ENCODE measurements at places on chromosomes 12 and 14.

DNA sequence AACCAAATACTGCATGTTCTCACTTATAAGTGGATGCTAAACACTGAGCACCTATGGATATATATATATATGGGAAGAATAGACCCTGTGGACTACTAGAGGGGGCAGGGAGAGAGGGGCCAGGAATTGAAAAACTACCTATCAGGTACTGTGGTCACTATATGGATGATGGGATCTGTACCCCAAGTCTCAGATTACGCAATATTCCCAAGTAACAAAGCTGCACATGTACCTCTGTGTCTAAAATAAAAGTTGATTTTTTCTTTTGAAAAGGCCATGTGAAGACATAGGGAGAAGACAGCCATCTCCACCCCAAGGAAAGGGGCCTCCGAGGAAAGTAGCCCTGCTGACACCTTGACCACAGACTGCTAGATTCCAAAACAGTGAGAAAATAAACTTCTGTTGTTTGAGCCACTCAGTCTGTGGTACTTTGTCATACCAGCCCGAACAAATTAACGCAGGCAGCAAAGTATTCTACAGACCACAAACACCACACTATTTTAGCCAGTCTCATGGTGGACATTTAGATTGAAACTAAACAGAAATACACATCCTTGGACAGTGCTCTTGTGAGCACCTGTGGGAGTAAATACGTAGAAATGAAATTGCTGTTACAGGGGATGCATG, 197.1 kb downstream of the EFCAB11 start:
- H3K4me3 ChIP-seq = no peak overlapping the region
- H3K4me1 ChIP-seq = no peaks in the 10 kb centered on the region
- no peaks in the 10 kb centered on the region for H3K27me3 ChIP-seq
- no peak for DNase-seq
- H3K27ac ChIP-seq = no peak overlapping the region
- no peaks in the 10 kb centered on the region for H3K36me3 ChIP-seq

- DNase-seq = no peak
- peak within 1 kb of the TSS; percentile 58 for H3K4me3 ChIP-seq
- H3K27me3 ChIP-seq = no peaks in the 10 kb centered on the region
- H3K27ac ChIP-seq = no peak within 1 kb of the TSS
- H3K4me1 ChIP-seq = peaks cover 30% of the 10 kb centered on the region
- no peaks in the 10 kb centered on the region for H3K36me3 ChIP-seq
Measured at GRCh38 chr14:52267501-52268278, at the start of gene PTGDR. TSS of gene PTGDR (plus strand) at chr14:52267698. CDS start at chr14:52267815, 117 bp downstream.

GRCh38 chr12:131218026-131218922, 264.6 kb downstream of the ADGRD1 start:
- H3K27me3 ChIP-seq = no peaks in the 10 kb centered on the region
- no peaks in the 10 kb centered on the region for H3K36me3 ChIP-seq
- H3K4me3 ChIP-seq = no peak overlapping the region

DNA sequence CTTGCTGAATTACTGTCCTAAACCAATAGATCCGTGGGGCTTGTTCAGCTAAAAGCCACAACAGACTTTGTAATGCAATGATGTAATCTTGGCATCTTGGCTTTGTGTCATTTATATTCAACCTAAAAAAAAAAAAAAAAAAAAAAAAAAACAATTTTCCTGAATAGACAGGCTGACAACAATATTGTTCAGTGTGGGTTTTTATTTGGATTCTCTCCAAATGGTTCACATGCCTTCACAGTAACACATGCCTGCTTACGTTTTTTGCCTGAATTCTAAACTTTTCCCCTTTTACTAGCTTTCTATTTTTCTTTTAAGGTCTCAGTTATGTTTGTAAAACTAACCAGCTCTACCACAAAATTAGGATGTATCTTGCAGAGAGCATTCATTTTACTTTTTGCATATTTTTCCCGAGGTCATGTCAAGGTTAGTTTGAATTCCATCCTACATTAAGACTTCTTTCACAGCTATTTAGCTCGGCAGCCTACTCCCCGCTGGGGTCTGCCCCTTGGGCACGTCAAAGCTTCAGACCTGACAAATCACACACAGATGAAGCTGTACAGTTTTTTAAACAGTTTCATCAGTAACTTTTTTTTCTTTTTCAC, 213.7 kb upstream of the NPAS3 start:
- no peak for DNase-seq
- peak overlapping the region; percentile 29 for H3K27ac ChIP-seq
- no peaks in the 10 kb centered on the region for H3K36me3 ChIP-seq
- H3K4me1 ChIP-seq = peaks cover 11% of the 10 kb centered on the region

DNA sequence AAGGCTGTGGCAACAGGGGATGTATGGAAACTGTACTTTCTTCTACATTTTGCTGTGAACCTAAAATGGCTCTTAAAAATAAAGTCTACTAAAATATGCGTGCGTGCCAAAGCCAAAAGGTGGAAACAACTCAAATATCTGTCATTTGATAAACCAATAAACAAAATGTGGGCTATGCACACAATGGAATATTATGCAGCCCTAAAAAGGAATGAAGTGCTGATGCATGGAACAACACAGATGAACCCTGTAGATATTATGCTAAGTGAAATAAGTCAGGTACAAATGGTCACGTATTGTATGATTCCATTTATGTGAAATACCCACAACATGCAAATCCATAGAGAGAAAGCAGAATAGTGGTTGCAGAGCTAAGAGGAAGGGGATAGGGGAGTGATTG, 8.0 kb downstream of the CACNA2D4 start:
- peaks cover 6% of the 10 kb centered on the region for H3K4me1 ChIP-seq
- no peak overlapping the region for H3K27ac ChIP-seq
- no peak overlapping the region for H3K4me3 ChIP-seq

GRCh38 chr14:59256331-59256730, 67.9 kb downstream of the DAAM1 start:
- peak overlapping the region; percentile 86 for H3K27ac ChIP-seq
- H3K4me3 ChIP-seq = no peak overlapping the region
- no peaks in the 10 kb centered on the region for H3K36me3 ChIP-seq
- DNase-seq = no peak

DNA sequence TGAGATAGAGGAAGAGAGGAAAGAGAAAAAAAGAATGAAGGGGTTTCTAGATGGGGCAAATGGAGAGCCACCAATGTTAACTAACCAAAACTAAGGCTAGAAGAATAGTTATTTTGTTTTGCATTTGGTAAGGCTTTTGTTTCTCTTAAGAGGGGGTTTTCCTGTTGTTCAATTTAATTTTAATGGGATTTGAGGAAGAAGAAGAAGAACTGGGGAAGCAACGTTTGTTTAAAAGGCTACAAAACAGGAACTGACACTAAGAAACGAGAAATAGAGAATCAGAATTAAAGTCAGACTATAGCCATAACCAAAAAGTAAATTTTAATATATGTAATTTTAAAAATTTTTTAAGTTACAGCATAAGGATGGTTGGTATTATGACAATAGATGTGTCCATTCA, 13.7 kb downstream of the TXNDC16 start:
- no peak overlapping the region for H3K4me3 ChIP-seq
- H3K27ac ChIP-seq = no peak overlapping the region
- no peaks in the 10 kb centered on the region for H3K4me1 ChIP-seq
- DNase-seq = no peak
- H3K36me3 ChIP-seq = peaks cover 41% of the 10 kb centered on the region

GRCh38 chr14:42855085-42855484, 1248.4 kb downstream of the LRFN5 start:
- no peaks in the 10 kb centered on the region for H3K36me3 ChIP-seq
- H3K4me1 ChIP-seq = no peaks in the 10 kb centered on the region
- no peak overlapping the region for H3K4me3 ChIP-seq
- DNase-seq = no peak
- H3K27ac ChIP-seq = no peak overlapping the region

DNA sequence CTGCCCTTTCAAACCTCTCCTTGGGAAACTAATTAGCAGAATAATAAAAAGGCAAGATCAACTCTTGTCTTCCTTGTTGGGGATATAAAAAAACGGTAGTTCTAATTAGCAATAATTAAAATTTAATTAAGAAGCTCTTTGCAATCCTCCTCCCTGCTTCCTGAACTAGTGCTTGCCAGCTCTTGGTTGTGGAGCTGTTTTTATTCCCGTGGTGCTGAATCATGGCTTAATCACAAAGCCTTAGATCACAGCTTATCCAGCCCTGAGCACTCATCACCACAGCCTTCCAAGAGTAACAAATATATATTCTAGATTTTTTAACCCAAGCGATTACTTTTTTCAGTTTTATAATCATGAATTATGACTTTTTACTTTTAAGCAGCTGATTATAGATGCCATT, 63.2 kb upstream of the INSM2 start:
- peaks cover 3% of the 10 kb centered on the region for H3K27me3 ChIP-seq
- H3K27ac ChIP-seq = no peak overlapping the region
- H3K36me3 ChIP-seq = no peaks in the 10 kb centered on the region
- H3K4me1 ChIP-seq = no peaks in the 10 kb centered on the region

- no peak overlapping the region for H3K27ac ChIP-seq
- H3K4me1 ChIP-seq = peaks cover 8% of the 10 kb centered on the region
- no peaks in the 10 kb centered on the region for H3K36me3 ChIP-seq
- H3K4me3 ChIP-seq = no peak overlapping the region
- H3K27me3 ChIP-seq = no peaks in the 10 kb centered on the region
Measured at GRCh38 chr12:48857278-48857994, 5.5 kb upstream of the DDX23 start.

DNA sequence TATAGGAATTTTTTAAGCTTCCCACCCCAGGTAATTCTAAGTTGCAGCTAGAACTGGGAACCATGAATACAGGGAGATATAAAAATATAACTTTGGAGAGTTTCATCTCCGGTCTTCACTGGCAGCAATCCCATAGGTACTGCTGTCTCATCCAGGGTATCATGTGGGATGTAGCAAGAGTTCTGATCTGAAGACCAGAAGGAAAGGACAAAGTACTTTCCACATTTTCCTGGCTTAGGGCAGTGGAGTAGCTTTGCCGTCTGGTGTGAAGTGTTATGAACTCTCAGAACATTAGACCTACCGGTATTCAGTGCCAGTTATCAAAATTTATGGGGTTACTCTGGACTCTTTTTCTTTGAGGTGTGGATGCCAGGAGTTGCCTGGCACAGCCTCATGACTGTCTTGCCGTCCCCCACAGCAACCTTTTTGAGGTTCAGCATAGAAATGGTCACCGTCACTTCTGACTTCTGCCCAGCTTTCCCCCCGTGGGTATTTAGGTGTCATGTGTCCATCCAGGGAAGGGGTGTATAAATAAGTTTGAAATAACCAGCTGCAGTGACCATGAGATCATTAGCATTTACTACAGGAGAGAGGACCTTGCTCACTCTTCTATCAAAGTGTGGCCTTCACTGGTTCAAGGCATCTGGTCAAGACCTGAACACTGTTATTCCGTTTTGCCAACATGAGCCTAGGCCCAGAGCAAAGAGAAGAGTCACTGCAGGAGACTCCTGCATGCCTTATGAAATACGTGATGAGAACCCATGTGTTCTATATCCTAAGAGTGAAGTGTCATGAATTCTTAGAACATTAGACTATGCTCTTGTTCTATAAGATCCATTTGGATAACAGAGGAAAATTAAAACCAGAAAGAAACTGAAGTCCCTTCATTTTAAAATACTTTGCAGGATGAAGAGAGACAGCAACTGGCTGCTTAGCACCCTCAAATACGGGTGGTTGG, 22.2 kb downstream of the TMEM233 start:
- H3K27ac ChIP-seq = no peak overlapping the region
- no peak overlapping the region for H3K4me3 ChIP-seq
- peaks cover 40% of the 10 kb centered on the region for H3K27me3 ChIP-seq
- H3K36me3 ChIP-seq = no peaks in the 10 kb centered on the region

DNA sequence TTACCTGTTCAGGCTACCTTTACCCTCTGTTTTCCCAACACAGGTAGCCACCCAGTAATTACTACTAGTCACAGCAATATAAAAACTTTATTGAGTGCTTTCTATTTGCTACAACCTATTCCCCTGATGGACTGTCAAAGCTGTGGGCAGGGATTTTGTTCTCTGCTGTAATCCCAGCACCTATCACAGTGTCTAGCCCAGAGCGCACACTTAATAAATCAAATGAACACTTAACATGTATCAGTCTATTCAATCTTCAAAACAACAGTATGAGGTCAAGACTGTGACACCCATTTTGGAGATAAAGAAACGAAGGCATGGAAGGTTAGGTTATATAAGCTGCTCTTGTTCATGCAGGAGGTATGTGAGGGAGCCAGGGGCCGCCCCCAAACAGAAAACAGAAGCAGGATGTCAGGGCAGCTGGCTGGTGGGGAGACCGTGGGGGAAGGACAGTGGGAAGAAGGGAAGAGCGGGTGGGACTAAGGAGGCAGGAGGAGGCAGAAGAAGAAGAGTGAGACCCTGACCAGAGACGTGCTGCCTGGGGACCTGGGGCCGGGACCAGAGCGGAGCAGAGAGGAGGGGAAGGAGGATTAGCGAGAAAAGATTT, 1.7 kb downstream of the TNFRSF1A start:
- no peaks in the 10 kb centered on the region for H3K36me3 ChIP-seq
- peaks cover 57% of the 10 kb centered on the region for H3K4me1 ChIP-seq
- H3K4me3 ChIP-seq = peak overlapping the region; percentile 84
- H3K27me3 ChIP-seq = no peaks in the 10 kb centered on the region
- H3K27ac ChIP-seq = peak overlapping the region; percentile 96
- DNase-seq = no peak

DNA sequence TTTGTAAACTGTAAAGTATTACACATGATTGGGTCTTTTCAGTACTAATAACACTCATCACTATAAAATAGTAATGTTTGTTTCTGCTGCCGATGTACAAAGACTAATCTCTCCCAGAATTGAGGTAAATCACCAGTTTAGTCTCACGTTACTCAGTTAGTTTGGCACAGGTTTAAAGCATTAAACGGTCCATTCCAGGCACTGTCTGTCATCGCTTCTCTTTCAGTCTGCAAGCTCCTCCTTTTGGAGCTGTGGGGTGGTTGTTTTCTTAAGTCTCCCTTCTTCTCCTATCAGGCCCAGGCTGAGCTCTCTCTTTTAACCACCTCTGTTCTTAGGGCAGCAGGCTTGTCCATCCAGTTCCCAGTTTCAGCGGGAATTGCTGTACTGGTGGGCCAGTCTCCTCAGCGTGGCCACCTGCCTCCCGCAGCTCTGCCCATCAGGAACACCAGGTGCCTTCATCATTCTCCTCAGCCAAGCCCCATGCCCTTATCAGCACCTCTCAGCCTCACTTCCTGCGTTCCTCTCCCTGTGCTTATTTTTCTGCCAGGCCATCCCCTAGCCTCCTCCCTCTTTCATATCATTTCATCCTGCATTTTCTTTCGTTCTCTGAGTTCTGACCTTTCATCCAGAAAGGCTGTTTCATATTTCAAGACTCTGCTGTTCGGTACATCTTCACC, 149.0 kb downstream of the TGFB3 start:
- DNase-seq = no peak
- H3K27ac ChIP-seq = peak overlapping the region; percentile 65

DNA sequence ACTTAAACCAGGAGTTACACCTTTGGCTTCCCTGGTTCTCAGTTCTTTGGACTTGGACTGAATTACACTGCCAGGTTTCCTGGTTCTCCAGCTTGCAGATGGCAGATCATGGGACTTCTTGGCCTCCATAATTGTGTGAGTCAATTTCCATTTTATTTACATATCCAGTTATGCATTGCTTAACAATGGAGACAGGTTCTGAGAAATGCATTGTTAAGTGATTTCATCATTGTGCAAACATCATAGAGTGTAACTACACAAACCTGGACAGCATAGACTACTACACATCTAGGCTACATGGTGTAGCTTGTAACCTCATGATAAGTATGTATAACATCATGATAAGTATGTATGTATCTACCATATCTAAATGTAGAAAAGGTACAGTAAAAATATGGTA, 276.1 kb upstream of the BTG1 start:
- no peaks in the 10 kb centered on the region for H3K4me1 ChIP-seq
